ENCODE measurements at places on chromosomes 13 and 19.

DNA sequence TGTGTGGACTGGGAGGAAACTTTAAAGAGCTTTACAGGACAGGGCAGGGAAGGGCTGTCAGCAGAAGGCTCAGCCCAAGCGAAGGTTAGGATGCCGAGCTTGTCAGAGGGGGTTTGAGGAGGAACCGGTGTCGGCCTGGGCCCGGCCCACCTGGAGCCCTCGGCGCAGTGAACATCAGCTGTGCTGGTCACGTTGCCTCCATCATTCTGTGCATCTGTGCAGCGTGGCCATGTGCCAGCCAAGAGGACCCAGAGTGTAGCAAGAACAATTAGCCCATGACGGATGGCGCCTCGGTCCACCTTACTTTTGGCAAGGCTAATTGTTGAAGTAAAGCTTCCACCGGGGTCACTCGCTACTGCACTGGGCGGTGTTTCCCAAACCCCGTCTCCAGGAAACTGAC lies 161.4 kb downstream of the PTPRS start:
- DNase-seq: no peak

DNA sequence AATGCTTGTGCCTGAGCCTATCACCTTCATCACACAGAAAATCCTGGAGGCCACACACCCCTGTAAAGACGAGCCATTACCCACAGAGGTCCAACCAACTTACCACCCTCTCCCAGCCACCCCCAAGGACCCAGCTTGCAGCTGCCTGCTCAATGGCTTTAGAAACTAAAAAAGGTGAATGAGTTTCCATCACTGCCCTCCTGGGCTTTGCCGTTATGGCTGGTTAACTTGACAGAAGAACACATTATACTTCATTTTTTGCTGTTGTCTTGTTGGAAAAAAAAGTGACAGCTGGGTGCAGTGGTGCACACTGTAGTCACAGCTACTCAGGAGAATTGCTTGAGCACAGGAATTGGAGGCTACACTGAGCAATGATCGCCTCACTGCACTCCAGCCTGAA lies 17.4 kb upstream of the FEM1A start:
- no peak for DNase-seq

GRCh38 chr13:99228737-99229691 lies 28.4 kb downstream of the UBAC2 start:
- no peak for DNase-seq

- DNase-seq: no peak
Measured at GRCh38 chr19:38685666-38686529, 38.4 kb downstream of the ACTN4 start.

DNA sequence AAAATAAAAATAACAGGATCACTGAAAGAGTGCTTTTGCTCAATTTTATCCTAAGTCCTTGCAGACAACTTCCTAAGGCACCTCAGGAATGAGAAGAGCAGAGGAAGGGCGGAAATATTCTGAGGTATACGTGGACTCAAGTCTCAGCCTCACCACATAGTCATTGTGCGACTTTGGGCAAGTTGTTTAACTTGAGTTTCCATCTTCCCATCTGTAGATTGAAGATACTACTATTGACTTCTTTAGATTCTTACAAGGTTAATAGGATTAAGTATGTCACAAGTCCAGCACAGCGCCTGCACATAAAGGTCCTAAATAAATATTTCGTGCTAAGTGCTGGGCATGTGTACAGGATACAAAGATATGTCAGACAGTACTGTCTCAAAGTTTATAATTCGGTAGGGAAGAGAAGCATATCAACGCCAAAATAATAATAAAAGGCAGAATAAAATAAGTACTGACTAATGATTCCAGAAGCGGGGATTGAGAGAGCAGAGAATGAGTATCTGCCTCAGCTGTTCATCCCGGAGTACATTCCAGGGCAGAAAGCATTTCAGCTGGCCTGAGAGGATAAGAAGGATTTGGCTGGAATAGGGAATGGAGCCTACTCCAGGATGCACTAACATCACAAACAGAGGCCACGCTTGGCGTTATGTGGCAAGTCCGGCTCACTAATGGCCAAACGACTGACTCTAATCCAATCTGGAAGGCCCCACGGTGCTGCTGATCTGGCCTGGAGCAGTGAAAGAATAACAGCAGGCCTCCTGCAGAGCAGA lies 139.7 kb downstream of the FLT1 start:
- no peak for DNase-seq

DNA sequence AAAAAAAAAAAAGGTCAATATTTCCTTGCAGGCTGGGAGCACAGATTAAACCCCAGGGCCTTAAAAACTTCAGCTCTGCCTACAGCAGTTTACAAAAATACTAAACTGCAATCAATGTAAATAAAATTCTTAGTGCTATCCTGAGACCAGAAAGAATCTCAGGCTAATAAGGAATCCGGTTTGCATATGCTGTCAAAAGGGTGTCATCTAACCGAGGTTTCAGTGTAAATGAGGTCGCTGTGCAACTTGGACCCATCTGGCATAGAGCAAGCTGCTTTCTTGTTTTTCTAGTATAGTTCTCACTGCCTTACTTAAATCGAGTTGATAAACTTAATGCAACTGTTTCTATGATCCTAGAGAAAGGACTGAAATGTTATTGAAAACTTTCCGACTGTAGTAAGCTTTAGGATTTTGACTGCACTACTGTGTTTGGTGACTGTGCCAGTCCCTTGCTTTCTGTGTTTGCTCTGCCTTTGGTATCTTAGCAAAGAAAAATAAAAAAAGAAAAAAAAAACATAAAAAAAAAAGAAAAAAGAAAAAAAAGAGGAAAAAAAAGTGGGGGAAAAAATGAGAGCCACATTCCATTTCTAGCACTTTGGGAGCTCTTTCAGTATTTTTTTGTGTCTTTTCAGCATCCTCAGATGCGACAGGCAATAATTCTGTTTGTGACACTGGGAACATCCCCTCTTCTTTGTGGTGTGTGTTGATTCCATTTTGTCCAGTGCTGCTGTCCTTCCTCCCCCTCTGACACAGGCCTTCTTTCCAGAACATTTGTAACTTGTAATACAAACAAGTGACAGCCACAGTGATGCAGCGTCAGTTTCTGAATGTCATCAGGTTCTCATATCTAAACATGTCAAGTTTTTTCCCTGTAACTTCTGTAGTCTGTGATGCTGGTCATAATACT lies 340.5 kb downstream of the ZNF536 start:
- DNase-seq: no peak

DNA sequence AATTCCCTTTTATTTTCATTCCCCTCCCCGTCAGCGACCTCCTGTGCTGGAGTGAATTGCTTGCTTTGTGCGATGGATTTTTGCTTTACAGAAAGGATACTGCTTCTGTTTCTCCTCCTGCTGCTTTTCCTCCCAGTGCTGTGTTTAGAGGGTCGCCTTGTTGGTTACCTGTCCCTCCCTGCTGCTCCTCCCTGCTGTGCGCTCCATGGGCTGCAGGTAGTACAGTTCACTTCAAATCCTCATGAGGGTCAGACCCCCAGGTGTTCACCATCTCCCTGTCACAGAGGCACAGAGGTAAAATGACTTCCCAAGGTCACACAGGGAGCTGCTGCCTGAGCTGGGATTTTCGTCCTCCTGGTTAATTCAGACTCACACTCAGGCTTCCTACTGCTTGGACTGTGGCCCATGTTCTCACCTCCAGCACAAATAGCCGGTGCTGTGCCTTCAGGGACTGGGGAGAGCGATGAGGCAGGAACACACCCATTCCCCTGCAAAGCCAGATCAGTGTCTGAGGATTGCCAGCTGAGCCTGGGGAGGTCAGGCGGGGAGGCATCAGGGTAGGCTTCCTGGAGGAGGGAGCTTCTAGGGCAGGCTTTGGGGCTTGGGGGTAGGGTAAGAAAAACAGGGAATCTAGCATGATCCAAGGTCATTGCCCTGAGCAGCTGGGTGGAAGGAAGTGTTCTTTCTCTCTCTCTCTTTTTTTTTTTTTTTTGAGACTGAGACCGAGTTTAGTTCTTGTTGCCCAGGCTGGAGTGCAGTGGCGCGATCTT lies 14.4 kb downstream of the BICRA start:
- DNase-seq: no peak

DNA sequence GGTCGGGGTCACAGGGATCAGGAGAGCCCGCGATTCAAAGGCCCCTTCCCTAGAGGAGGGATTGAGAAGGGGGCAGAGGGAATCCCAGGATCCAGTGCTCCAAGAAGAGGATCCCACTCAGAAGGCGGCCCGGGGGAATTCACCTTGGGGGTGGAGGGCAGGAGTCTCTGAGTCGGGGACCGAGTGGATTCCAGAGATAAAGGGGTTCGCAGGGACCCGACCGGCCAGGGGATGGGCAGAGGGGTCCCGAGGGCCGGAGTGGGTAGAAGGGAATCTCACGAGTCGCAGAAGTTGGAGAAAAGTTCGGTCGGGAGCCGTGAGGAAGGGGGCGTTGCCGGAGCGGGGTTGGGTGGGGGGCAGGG lies 261 bp downstream of the PRKD2 start:
- DNase-seq: no peak

- no peak for DNase-seq
Measured at GRCh38 chr13:111953546-111954178, 113.3 kb upstream of the SOX1 start.

GRCh38 chr19:45499196-45500180 lies 1.2 kb downstream of the PPM1N start:
- peak; percentile 84 for DNase-seq

DNA sequence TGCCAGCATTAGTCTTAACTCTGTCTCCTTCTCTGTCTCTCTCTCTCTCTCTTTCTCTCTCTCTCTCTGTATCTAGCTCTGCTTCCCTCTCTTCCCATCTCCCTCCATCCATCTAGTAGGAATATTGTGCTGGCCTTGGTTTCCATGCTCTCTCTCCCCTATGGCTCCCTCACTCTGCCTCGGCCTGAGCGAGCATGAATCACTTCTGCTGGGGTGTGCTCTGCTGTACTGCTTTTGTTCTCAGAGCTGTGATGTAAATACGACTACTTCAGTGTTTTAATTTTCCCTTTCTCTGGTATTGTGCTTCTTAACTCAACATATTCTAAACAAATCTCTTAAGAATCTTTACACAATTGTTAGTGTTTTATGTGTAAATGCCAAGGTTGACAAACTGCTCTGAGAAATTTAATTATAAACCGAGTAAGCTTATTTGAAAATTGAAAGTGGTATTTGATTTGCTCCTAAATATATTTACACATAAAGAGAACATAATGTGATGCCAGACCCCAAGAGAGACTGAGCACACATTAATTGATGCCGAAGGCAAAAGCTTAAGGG lies 211.5 kb upstream of the KL start:
- no peak for DNase-seq

DNA sequence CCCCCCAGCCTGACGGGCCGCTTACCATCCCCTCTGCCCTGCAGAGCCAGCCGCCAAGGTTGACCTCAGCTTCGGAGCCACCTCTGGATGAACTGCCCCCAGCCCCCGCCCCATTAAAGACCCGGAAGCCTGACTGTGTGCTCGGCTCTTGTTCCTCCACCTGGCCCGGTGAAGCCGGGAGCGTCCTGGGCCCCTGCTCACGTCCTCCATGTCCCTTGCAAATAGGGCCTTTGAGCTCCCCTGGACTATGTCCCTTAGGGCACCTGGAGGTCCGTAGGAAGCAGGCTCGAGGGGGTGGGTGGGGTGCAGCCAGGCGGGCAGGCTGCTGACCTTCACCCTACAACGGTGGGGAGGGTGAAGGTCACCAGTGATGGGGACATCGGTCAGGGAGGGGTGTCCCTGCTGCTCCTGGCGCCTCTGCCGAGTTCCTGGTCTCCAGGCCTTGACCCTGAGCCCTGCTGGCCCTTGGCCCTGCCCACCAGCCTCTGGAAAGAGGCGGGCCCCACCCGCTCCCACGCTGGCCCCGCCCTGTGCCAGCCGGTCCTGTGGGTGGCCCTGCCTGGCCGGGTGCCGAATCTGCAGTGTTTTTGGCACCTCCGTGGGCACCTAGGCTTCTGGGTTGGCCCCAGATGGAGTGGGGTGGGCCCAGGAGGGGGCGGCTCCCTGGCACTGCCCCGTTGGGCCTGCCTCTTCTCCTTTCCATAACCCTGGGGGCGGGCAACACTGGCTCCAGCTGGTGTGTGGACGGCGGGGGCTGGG lies 3.3 kb downstream of the ATP5F1D start:
- DNase-seq: no peak

DNA sequence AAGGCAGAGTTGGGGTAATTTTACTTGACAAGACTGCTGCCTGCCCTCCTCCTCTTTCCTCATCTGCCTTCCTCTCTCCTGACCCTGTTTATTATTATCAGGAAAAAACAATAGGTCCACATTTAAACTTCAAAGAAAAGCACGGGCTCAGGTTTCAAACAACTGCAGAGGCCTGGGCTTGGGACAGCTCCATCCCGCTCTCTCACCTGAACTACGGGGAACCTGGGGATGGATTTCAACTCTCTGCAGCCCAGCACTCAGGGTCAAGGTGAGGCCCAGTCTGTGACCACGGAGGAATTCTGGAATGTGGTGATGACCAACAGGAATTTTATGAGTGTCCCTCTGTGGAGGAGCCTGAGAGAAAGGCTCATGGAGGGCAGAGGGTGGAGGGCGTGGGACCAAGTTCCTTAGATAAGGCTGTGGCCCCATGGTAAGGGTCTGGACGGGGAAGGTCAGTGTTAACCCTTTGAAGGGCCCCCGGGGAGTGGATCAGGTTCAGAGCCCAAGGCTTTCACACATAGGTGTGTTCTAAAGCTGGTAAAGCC lies 220.8 kb upstream of the MAB21L1 start:
- DNase-seq: no peak

DNA sequence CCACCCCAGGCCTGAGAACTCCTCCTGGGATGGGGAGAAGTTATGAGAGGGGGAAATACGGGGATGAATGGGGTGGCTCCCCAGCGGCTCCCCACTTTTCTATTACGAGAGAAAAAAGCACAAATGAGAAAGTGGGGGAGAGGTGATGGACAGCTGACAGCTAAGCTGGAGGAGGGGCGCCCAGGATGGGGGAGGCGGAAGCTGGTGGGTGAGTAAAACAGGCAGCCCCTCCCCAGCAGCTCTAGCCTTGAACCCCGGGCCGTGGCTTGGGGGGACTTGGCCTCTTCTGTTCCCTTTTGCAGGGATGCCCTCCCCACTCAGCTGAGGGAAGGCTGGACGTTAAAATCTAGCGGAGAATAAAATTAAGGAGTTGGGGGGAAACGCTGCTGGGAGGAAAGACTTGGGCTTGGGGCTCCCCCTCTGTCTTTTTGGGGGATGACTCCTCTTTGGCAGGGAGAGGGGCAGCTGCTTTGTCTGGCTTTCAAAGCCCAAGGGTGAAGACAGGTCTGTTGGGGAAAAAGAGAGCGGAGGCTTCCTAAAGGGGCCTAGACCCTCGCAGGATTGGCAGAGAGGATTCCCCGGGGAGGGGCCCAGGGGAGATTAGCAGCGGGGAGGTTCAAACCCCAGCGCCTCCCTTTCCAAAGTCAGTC lies 1.4 kb upstream of the SAMD1 start:
- DNase-seq: no peak

GRCh38 chr19:15464394-15465385 lies at the start of gene RASAL3:
Gene RASAL3 (minus strand): TSS chr19:15464544. CDS start chr19:15464358, 186 bp downstream.
- DNase-seq: no peak

DNA sequence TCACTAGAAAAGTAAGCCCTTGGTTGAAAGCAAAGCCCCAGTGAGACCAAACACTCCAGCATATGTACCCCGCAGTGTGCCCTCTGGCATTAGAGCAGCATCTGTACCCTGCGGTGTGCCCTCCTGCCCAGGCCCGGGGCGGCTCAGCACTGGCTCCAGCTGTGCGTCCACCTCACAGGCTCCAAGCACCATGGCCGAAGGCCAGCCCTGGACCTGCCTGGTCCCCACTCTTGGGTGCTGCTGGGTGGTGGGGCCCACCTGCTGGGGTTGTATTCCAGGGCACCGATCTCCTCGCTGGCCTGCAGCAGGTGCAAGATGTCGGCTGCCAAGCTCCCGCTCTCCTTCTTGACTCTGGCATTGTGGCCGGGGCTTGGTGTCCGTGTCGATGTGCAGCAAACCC lies 230.2 kb downstream of the TUBA3C start:
- DNase-seq: no peak

All from BE2C (cell line).